ENCODE measurements at places on chromosomes 1 and 21.

DNA sequence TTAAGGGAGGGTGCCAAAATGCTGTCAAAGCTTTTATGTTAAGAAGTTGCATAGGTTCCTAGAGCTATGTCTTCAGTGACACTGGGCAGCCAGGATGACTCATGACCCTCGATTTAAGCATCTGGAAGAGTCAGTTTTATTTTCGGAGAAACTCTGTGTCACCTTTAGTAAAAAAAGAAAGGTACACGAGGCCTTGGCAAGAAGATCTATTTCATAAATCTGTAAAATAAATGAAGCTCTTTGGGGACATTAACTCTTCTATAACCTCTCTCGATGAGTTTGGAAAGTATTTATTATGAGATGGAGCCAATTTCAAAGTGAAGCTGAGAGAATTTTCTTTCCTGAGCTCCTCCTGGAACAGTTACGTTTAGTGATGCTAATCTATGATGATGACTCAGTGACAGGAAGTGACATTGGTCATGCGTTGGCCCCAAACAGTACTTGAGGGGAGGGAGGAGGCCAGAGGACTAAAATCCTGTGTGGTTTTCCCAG, 156.5 kb downstream of the HLX start:
- DNase-seq: no peak

- DNase-seq: no peak
Measured at GRCh38 chr1:104797982-104798381, 1048.3 kb downstream of the AMY1C start.

GRCh38 chr1:15969321-15969880, 6.5 kb downstream of the ZBTB17 start:
- no peak for DNase-seq

DNA sequence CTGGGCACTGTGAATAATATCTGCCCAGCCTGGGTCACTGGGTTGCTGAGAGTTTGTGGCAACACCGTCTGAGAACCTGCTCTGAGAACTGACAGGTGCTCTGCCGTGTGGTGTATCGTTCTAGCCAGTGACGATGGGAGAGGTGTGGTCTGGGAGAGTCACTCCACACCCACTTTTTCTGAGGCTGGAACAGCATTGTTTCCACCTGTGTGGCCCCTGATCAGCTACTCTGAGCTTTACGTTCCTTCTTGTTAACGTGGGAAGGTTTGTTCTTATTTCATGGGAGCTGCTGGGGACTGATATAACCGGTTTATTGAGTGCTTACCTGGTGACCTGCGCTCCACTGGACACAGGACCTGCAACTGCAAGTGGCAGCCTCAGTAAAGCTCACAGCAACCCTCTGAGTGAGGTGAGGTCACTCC, 34.8 kb upstream of the TENT5C start:
- DNase-seq: no peak

GRCh38 chr1:41175546-41175945, 66.6 kb downstream of the SCMH1 start:
- no peak for DNase-seq

- peak; percentile 41 for DNase-seq
Measured at GRCh38 chr1:27726173-27727044, 648 bp downstream of the FAM76A start.

GRCh38 chr1:242435200-242435599, 89.3 kb downstream of the PLD5 start:
- DNase-seq: no peak

DNA sequence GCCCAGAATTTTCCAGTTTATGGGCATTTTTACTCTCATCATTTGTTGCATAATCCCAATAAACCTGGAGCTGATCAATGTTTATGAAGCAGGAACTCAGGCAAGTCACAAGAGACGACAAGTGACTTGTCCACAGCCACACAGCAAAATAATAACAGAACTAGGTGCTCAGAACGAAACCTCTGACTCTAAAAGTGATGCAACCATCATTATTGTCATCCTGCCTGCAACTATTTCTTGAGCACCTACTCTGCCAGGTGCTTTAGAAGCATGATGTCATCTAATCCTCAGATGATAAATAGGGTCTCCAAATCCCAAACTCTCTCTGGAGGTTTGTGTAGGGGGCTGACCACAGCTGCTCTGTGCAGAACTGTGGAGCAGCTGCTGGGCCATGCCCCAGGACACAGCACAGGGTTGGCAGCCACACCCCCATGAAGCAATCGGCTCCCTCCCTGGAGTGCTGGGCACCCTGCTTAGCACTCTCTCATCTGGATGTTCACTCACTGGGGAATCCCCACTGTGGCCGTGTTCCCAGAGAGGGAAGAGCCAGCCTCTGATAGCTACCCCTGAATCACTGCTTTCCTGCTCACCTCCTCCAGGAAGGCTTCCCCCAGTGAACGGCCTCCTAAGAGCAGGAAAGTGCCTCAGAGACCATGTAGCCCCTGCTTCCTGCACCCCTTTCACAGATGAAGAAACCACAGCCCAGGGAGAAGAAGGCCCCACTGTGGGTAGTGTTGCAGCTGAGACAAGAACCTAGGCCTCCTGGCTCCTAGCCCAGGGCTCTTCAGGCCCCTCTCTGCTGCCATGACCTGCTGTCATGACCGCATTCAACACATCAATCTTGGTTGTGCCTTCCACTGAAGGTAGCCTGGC, 2.1 kb downstream of the TTC22 start:
- DNase-seq: no peak

DNA sequence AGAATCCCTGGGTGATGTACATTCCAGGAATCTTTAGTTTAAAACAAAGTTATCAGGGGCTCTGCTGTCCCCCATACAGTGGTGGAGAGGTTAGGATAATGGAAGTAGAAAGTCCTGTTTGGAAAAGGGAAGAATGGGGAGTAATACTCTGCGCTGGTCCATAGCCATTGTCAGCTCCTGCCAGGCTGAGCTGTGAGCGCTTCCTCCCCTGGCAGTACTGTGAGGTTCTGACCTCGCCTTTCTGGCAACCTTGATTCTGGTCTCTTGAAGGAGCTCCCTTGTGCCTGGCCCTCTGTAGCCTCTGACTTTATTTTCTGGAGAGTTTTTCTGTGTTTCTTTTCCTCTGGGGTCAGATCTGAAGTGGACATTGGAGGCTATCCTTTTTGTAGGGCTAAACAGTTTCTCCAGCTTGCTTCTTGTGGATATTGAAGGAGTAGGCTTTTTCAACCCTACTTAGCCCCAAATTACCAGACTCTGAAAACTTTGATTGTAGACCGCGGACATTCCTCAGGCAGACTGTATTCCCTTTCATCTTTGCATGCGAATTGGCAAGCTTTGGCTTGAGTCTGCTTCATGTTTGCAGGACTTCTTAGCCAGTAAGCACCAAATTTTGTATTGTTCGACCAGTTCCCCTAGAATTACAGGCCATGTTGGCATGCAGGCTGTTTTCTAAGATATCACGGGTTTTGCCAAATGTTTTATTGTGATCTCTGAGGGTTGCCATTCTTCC, 13.8 kb downstream of the UBE4B start:
- DNase-seq: no peak

GRCh38 chr1:228455715-228456114, 31.5 kb upstream of the RNF187 start:
- no peak for DNase-seq

GRCh38 chr1:42153624-42154023, 414 bp downstream of the GUCA2B start:
- no peak for DNase-seq

GRCh38 chr1:76012341-76013205, 62.0 kb upstream of the ST6GALNAC3 start:
- DNase-seq: no peak

- DNase-seq: no peak
Measured at GRCh38 chr1:76035053-76035452, 39.5 kb upstream of the ST6GALNAC3 start.

DNA sequence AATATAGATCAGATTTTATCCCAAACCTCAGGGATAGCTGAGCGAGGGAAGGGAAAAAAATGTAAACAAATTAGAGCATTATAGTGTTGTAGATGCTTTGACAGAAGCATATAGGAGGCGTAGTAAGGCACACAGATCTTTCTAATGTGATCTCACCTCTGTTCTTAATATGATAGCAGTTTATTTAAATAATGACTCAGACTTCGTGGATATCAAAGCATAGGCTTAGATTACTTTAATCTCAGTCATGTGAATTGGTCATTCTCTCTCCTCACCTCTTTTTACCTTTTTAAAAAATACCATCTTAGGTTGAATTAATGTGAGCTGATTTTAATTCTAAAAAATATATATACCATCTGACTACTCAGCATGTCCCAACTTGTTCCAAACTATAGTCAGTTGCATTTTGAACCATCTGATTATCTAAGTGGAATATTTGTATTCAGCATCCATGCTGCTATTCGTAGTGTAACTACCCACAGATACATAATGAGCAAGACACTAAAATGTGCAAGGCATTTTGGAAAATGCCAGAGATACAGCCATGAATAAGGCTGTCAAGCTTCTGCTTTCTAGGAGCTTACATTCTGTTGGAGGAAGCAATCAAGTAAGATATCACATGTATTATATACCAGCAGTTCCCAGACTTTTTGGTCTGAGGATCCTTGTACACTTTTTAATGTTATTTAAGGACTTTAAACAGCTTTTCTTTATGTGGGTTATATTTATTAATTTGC, 76.7 kb downstream of the OSBPL9 start:
- DNase-seq: no peak

DNA sequence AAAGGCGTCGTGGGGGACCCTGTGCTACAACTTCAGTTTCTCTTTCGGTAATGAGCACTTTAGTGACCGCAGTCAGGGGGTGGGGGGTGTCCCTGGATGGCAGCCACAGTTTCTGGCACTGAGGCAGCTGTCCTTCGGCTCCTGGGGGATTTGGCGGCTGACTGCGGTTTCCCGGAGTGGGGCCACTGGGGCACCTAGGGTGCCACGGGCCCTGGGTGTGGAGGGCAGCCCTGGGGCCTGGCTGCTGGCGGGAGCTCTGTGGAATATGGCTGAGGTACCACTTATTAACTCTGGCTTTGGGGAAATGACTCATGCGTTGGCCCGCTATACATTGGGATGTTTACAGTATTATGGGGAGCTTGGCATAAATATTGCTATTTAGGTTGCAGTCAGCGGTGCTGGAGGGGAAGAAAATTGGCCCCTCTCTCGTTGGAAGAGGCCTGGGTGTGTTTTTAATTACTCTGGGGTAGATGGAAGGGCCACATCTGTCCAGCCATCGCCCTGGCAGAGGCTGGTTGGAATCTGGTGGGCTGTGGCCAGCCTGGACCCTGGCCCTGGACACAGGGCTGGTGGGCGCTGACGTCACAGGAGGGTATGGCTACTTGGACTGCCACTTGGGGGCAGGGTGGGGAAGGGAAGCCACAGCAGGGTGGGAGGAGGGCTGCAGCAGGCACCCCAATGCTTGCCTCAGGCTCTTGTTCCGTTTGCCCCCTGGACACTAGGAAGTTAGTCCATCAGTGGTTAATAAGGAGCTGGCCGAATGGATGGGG, 2.0 kb downstream of the EPHB2 start:
- no peak for DNase-seq

Measured in progenitor cell of endocrine pancreas (in vitro differentiated cells).